Smooth muscle cell of the umbilical artery (primary cell): ENCODE measurements at places on chromosomes 16 and 17. TPM values are rescaled to one million over a fixed set of nuclear protein-coding genes. Genes with fewer than 3 reads are reported as not detected.

The SLC52A1 gene
- under 0.01 TPM in 1 of 2 replicates, not detected in the other for total RNA-seq

The CCL8 gene
- 0.89 TPM in 1 of 2 replicates, not detected in the other for total RNA-seq

The SDR42E2 gene
- not detected in 2 replicates for total RNA-seq

The ITGAX gene
- total RNA-seq, result not detected in 2 replicates

The RNF166 gene
- 9.7 and 10.1 TPM in 2 replicates for total RNA-seq

The CA4 gene
- total RNA-seq, result not detected in 2 replicates

The CLN3 gene
- 8.3 and 9.4 TPM in 2 replicates for total RNA-seq
